Fibroblast of gingiva (primary cell): ENCODE measurements at places on chromosomes 1 and 21.
A peak's percentile ranks its signal among the peaks of the same experiment; 100 is the strongest.

- no peak for DNase-seq
These were observed 604.8 kb downstream of the PLA2G4A start for GRCh38 chr1:187433598-187433997.

DNA sequence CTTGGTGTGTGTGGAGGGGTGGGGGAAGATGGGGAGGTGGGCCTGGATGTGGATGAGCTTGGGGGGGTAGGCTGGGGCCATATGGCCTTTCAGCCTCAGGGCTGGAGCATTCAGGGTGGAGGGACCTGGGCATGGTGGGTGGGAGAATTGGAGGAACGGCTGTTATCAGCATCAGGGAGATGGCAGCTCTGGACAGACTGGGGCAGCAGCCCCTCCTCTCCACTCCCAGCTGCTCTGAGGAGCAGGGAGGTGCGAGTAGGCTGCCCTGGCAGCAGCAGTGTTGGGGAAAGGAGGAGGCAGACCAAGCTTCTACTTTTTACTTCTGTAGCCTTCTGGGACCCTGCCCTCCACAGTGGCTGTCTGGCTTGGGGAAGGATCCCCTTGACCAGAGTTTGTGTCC is 10.2 kb downstream of the PPFIA4 start:
- no peak for DNase-seq

GRCh38 chr1:185315445-185316071 is 1.5 kb downstream of the IVNS1ABP start:
- no peak for DNase-seq

GRCh38 chr1:184376369-184376768 is 10.5 kb upstream of the C1orf21 start:
- no peak for DNase-seq

DNA sequence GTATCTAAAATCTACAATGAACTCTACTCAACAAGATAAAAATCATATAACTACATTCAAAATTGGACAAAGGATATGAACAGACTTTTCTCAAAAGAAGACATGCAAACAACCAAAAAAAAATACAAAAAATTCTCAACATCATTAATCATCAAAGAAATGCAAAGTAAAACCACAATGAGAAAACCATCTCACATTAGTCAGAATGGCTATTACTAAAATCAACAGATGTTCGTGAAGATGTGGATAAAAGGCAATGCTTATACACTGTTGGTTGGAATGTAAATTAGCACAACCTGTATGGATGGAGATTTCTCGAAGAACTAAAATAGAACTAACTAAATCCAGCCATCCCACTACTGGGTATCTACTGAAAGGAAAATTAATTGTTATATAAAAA is 1080.8 kb downstream of the AMY1C start:
- DNase-seq: no peak

GRCh38 chr1:40078512-40079333 is 18.3 kb downstream of the PPT1 start:
- peak; percentile 30 for DNase-seq

GRCh38 chr1:226371866-226372490 is 35.9 kb downstream of the PARP1 start:
- no peak for DNase-seq

DNA sequence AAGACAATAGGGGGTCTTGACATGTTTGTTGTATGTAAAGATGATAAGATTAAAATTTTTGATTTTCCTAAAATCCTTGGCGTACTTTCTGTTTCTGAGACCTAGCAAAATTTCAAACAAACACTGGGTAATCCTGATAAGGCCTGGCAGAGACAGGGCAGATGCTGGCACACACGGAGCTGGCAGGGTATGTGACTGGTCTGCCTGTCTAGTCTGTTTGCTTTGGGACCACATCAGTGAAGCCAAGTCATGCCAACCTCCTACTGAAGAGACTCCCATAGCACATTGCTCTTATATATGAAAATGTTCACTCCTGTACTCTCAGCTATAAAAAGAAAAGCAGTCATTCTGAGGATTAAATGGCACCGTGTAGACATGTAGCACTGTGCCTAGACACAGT is 14.1 kb downstream of the TOR3A start:
- DNase-seq: no peak

- peak; percentile 15 for DNase-seq
These were observed 166.5 kb upstream of the COA6 start for GRCh38 chr1:234206651-234207284.

- no peak for DNase-seq
These were observed 319.7 kb downstream of the MATN1 start for GRCh38 chr1:30403726-30404125.

DNA sequence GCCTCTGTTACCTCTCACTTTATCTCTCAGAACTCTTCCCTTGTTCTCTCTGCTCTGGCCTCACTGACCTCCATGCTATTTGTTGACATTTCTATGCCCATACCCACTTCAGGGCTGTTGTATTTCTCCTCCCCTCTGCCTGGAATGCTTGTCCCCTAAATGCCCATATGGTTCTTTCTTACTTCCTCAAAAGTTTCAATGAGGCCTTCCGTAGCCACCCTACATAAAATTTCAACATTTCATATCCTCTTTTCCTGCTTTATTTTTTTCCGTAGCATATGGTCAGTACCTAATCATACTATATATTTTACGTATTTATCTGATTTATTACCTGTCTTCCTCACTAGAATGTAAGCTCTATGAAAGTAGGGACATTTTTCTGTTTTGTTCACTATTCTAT is 47.1 kb upstream of the ZYG11A start:
- DNase-seq: no peak

- no peak for DNase-seq
These were observed 247.0 kb downstream of the PTBP2 start for GRCh38 chr1:96968541-96968940.

GRCh38 chr1:25807480-25808390 is 7.7 kb downstream of the SELENON start:
- DNase-seq: no peak

- DNase-seq: no peak
These were observed 32.0 kb upstream of the EPHA8 start for GRCh38 chr1:22531251-22531650.

DNA sequence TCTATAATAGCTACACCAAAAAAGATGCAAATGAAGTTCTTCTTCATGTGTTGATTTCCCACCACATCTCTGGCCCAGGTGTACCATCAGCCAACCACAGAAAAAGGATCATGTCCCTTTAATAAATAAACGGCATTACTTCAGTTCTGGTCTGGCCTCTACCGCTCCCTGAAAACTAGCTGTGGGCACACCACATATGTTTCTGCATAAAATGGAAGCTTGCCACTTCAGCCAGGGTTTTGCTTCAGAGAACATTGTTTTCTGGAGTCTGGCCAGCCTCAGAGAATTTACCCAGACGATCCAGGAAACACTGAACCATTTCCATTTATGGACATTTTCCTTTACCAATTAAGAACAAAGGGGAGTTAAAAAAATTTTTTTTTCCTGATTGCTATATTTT is 5.8 kb upstream of the LAMC2 start:
- DNase-seq: peak; percentile 95

GRCh38 chr1:2271211-2271721 is 43.1 kb downstream of the SKI start:
- DNase-seq: no peak
